ENCODE measurements at places on chromosomes 1 and 21.

- DNase-seq, result no peak
Observed at GRCh38 chr1:157711802-157712201, 11.2 kb upstream of the FCRL3 start.

- no peak for DNase-seq
Observed at GRCh38 chr1:205246351-205247119, 18.8 kb downstream of the TMCC2 start.

- DNase-seq, result no peak
Observed at GRCh38 chr21:33762803-33763581, 120.7 kb downstream of the ITSN1 start.

DNA sequence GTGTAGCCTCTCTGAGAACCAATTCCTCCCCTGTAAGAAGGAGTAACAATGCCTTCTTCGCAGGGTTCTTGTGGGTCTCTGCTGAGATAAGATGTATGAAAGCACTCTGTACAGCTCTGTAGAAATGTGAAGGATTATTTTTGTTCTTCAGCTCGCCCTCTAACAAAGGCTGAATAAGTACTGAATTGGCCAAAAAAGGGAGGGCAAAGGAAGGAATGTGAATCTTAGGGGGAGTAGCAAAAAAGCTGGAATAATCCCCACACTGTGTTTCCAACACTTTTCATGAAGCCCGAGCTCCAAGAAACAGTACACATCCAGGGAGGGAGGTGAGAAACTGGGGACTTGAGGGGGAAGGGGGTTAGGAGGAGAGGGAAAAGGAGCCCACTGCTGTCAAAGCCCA is 14.0 kb upstream of the SLC41A1 start:
- no peak for DNase-seq

GRCh38 chr1:161047436-161048420 is 2.0 kb upstream of the USF1 start:
- no peak for DNase-seq

DNA sequence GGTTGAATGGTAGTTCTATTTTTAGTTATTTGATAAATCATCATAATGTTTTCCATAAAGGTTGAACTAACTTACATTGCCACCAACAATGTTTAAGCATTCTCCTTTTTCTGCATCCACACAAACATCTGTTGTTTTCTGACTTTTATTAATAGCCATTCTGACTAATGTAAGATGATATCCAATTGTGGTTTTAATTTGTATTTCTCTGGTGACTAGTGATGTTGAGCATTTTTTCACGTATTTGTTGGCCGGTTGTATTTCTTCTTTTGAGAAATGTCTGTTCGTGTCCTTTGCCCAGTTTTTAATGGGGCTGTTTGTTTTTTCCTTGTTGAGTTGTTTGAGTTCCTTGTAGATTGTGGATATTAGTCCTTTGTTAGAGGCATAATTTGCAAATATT is 24.6 kb upstream of the SLC35F3 start:
- no peak for DNase-seq

GRCh38 chr1:60662486-60663044 is 419.8 kb upstream of the NFIA start:
- DNase-seq, result no peak
